ENCODE measurements at places on chromosomes 1 and 21. TPM values are rescaled to one million over a fixed set of nuclear protein-coding genes. Genes with fewer than 3 reads are reported as not detected.

Gene MFSD2A
- 110 TPM for total RNA-seq

Gene KIAA0040
- 46.9 TPM for total RNA-seq

Gene RBP7
- 8.5 TPM for total RNA-seq

Gene SERPINC1
- 0.30 TPM for total RNA-seq

Gene PROK1
- total RNA-seq, result not detected

Gene GBP1
- 54.2 TPM for total RNA-seq

Gene ANKRD65
- total RNA-seq, result 22.3 TPM

Gene SPATA1
- 2.5 TPM for total RNA-seq

DNA sequence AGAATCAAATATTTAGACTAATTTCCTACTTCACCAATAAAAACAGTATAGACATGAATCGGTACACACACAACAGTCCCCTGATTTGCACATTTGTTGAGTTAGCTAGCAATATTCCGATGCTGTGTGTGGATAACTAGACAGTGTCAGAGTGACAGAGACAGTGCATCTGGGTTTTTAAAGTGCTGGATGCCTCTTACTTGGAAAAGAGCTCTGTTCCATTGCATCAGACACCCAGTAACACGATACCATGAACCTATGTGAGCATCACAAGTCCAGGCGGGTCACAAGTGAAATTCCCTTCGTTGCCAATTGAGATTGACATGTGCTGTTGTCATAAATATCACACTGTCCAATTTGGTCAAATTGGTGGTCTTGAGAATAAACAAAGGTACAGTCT is 82.0 kb upstream of the ESRRG start:
- H3K36me3 ChIP-seq, result no peaks in the 10 kb centered on the region
- H3K4me1 ChIP-seq, result no peaks in the 10 kb centered on the region
- no peak overlapping the region for H3K27ac ChIP-seq
- no peak overlapping the region for H3K4me3 ChIP-seq
- no peaks in the 10 kb centered on the region for H3K27me3 ChIP-seq
- DNase-seq, result no peak

- H3K4me3 ChIP-seq, result no peak overlapping the region
- H3K36me3 ChIP-seq, result no peaks in the 10 kb centered on the region
- H3K27me3 ChIP-seq, result no peaks in the 10 kb centered on the region
- peaks cover 15% of the 10 kb centered on the region for H3K4me1 ChIP-seq
- no peak for DNase-seq
These were observed 28.5 kb upstream of the C1orf105 start for GRCh38 chr1:172391976-172392375.

- H3K36me3 ChIP-seq, result no peaks in the 10 kb centered on the region
- H3K4me1 ChIP-seq, result no peaks in the 10 kb centered on the region
- H3K4me3 ChIP-seq, result no peak overlapping the region
- H3K27me3 ChIP-seq, result no peaks in the 10 kb centered on the region
These were observed 277.6 kb upstream of the NCAM2 start for GRCh38 chr21:20720623-20721022.

GRCh38 chr1:229557200-229557850 is 1.2 kb downstream of the ABCB10 start:
- peak overlapping the region; percentile 88 for H3K27ac ChIP-seq
- no peaks in the 10 kb centered on the region for H3K36me3 ChIP-seq
- H3K4me3 ChIP-seq, result peak overlapping the region; percentile 85
- no peaks in the 10 kb centered on the region for H3K27me3 ChIP-seq

GRCh38 chr21:44414291-44415072 is 40.8 kb upstream of the LRRC3 start:
- DNase-seq, result no peak
- H3K36me3 ChIP-seq, result no peaks in the 10 kb centered on the region
- no peak overlapping the region for H3K27ac ChIP-seq
- peaks cover 8% of the 10 kb centered on the region for H3K27me3 ChIP-seq

DNA sequence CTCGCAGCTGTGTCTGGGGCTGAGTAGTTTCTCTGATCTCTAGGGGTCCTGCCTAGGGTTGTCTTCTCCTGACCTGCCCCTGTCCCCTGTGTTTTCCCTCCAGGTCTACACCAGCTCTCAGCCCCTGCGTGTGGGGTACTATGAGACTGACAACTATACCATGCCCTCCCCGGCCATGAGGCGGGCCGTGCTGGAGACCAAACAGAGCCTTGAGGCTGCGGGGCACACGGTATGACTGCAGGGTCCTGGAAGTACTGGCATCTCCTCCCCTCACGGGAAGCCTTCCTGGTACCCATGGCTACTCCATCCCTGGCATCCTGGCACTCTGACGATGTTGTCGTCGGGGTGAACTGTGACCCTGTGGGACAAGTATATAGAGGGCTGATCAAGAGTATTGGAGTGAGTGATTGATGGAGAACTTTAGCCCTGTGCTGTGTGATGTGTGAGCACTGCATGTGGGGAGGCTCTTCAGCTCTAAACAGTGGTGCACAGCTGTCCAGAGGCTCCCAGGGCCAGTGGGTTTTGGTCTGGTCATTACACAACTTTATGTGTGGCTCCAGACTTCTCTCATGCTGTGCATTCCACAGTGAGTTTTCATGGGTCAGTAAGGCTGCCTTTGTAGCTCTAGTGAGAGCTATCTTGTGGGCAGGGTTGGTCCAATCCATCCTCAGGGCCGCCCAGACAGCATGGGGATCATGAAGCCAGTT is 14.4 kb downstream of the FAAH start:
- no peak overlapping the region for H3K27ac ChIP-seq
- no peak for DNase-seq
- H3K36me3 ChIP-seq, result peaks cover 35% of the 10 kb centered on the region
- H3K27me3 ChIP-seq, result no peaks in the 10 kb centered on the region
- no peak overlapping the region for H3K4me3 ChIP-seq
- H3K4me1 ChIP-seq, result peaks cover 5% of the 10 kb centered on the region

GRCh38 chr1:245810181-245810769 is 655.5 kb downstream of the KIF26B start:
- peaks cover 20% of the 10 kb centered on the region for H3K4me1 ChIP-seq
- DNase-seq, result no peak
- H3K27me3 ChIP-seq, result no peaks in the 10 kb centered on the region

DNA sequence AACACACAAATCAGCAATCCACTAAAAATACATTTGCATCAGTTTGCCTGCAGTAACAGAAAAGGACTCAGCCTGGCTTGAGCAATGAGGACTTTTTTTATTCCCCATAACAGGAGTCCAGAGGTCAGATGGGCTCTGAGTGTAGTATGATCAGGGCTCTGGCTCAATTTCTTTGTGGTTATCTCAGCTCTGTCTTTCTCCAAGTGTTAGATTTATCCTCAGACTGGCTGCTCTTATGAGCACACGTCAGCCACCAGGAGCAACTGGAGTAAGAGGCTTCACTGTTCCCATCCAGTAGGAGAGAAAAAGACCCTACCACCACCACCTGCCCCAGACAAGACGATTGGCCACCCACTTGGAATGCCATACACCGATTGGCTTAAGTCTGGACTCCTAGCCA is 36.2 kb upstream of the KLHDC7A start:
- H3K27ac ChIP-seq, result no peak overlapping the region
- H3K4me1 ChIP-seq, result no peaks in the 10 kb centered on the region

DNA sequence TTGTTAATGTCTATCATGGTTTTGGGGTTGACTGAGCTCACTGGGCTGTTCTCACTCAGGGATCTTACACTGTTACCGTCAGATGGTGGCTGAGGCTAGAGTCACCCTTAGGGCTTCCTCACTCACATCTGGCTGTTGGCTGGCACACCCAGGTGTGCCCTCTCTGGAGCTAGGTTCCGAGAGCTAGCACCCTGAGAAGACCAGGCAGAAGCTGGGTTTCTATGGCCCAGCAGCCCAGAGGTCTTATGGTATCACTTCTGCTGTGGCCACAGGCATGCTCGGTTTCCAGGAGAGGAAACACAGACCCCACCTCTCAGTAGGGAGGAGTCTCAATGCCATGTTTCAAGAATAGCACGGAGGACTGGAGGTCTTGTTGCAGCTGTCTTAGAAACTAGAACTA is 20.7 kb upstream of the KIF1B start:
- H3K4me3 ChIP-seq, result no peak overlapping the region
- no peaks in the 10 kb centered on the region for H3K36me3 ChIP-seq
- no peaks in the 10 kb centered on the region for H3K4me1 ChIP-seq
- no peaks in the 10 kb centered on the region for H3K27me3 ChIP-seq

DNA sequence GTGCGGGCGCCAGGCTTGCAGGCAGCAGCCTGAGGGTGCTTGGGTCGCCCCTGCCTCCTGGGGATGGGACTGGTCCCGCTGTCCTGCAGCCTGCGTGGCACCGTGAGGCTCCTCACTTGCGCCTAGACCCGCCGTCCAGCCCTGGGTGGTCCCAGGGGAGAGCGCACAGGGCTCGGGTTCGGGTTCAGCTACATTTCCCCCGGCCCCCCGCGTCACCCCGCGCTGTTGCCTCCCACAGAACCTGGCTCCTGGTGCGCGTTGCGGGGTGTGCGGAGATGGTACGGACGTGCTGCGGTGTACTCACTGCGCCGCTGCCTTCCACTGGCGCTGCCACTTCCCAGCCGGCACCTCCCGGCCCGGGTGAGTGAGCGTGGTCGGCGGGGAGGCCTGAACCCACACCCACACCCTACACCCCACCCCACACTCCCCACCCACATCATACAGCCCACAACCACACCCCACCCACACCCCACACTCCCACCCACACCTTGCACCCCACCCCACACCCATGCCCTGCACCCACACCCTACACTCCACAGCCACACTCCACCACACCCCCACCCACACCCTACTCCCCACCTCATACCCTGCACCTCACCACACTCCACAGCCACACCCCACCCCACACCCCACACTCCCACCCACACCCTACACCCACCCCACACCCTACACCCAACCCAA is 6.2 kb upstream of the PFKL start:
- H3K27me3 ChIP-seq, result no peaks in the 10 kb centered on the region
- H3K4me3 ChIP-seq, result no peak overlapping the region
- no peak for DNase-seq
- H3K27ac ChIP-seq, result no peak overlapping the region
- H3K4me1 ChIP-seq, result peaks cover 22% of the 10 kb centered on the region

DNA sequence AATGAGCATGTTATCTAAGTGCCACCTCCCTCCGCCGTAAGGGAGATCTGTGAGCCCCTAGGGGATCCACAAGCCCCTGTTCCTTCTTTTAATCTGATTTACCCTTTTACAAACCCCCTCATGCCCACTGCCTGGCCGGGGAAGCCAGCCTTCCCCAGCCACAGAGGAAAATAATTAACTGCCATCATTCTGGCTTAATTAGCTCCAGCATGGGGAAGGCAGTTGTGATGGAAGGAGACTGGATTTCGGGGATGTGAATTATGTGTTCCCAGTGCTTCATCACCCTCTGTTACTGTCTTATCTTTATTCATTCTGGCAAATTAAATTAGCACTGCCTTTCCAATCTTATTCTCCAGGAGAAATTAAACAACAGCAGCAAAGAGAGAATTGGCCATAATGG is 135.8 kb downstream of the PTPRU start:
- no peaks in the 10 kb centered on the region for H3K4me1 ChIP-seq
- H3K27me3 ChIP-seq, result peaks cover 26% of the 10 kb centered on the region
- no peak overlapping the region for H3K27ac ChIP-seq
- no peak overlapping the region for H3K4me3 ChIP-seq
- no peaks in the 10 kb centered on the region for H3K36me3 ChIP-seq

DNA sequence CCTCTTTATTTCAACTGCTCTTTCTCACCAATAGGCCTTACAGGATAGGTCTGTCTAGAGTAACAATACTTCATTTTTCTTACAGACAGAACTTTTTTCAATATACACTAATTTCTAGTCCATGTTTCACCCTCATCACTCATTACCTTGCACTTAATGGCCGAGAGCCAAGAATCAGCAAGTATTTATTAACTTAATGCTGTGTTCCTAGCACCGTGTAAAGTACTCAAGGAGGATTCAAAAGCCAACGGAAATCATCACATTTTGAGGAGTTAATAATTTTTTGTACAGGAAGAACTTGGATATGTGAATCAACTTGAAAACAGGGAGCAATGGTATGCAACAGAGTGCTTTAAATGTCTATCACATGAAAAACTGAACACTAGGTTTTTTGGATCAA is 102.0 kb downstream of the PTPN14 start:
- DNase-seq, result no peak
- H3K27me3 ChIP-seq, result no peaks in the 10 kb centered on the region
- H3K4me1 ChIP-seq, result no peaks in the 10 kb centered on the region
- no peaks in the 10 kb centered on the region for H3K36me3 ChIP-seq
- H3K4me3 ChIP-seq, result no peak overlapping the region

DNA sequence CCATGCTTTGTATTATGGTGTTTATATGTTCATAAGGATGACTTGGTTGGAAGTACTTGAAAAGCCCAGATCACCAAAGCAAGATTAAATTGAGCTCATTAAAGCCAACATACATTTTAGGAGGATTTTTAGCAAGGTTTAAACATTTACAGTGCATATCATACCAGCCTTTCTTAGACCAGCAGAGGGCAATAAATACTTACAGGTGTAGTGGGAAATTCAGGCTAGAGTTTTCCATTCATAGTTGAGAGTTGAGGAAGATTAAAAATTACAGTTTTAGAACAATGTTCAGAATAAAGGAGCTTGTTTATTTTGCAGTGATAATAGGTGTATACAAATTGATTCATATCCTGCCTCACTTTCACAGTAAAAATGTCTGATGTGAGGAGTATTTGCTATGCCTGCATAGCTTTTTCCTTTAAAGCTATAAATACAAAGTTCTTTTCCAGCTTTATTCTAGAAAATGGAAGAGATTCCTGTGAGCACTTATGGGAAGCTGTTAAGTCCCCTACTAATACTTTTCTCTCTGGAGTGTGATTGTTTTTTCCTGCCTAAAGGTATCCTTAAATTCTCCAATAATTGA is 35.3 kb downstream of the DTL start:
- no peaks in the 10 kb centered on the region for H3K36me3 ChIP-seq
- H3K27me3 ChIP-seq, result no peaks in the 10 kb centered on the region
- H3K4me1 ChIP-seq, result peaks cover 19% of the 10 kb centered on the region
- no peak overlapping the region for H3K4me3 ChIP-seq

DNA sequence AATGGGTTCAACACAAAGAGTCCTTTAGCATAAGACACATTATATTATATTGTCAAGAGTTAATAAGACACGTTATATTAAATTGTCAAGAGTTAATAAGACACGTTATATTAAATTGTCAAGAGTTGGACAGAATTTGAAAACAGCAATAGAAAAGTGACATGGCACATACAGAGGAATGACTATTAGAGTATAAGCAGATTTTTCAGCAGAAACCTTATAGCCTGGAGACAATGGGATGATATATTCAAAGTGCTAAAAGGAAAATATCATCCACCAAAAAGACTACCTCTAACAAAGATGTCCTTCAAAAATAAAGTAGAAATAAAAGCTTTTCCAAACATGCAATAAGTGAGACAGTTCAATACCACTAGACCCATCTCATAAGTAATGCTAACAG is 36.0 kb upstream of the HSPA13 start:
- H3K36me3 ChIP-seq, result no peaks in the 10 kb centered on the region
- no peaks in the 10 kb centered on the region for H3K4me1 ChIP-seq
- H3K4me3 ChIP-seq, result no peak overlapping the region
- no peak overlapping the region for H3K27ac ChIP-seq
- H3K27me3 ChIP-seq, result no peaks in the 10 kb centered on the region
